Activated naive CD8-positive, alpha-beta T cell treated with anti-CD3 and anti-CD28 coated beads, Interleukin-2, amount 50 U/mL, for 24 hours (primary cell): ENCODE measurements at places on chromosomes 7 and 10.

DNA sequence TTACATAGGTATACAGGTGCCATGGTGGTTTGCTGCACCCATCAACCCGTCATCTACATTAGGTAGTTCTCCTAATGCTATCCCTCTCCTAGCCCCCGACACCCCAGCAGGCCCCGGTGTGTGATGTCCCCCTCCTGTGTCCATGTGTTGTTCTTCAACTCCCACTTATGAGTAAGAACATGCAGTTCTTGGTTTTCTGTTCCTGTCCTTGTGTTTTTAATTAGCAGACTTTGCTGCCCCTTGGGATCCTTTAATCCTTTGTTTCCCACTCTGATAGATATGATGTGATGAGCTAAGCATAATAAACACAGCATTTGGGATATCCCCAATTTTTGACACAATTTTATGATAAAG is 71.1 kb upstream of the PALS2 start:
- no peak for DNase-seq

DNA sequence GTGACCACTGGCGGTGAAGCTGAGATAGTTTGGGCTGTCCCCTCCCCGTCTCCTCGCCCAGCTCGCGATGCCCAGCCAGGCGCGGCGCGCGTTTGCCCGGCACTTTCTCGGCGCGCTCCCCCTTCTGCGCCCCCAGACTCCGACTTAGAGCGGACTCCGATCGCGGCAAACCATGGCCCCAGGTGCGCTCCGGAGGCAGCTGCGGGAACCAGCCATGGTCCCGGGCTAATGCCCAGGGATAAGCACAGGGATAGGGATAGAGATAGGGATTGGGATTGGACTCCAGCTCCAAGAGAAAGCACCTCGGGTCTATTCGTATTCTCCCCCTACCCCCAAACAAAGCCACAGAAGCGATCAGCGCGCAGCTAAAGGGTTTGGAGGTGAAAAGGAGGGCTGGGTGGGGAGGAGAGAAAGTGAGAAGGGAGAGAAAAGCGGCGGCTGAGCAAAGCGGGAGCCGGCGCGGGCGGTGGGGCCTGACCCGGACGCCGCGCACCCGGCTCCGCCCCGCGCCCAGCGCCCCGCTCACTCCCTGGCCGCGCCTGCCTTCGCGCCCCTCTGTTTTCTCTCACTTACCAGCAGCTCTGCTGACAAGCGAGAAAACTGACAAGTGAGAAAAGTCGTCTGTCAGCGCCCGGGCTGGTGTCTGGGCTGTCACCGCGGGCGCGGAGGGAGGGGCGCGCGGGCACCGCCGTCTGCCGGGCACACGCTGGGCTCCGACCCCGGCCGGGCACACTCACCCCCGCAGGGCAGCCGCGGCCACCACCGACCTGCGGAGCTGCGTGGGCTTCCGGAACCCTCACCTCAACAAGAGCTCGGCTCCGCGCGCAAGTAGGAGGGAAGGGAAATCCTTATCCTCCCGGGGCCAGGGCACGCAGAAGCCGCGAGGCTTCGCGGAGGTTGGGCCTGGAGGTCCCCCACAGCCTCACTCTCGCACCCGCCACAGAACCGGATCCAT is at the start of gene PDE1C:
Gene PDE1C, minus strand, starts transcription at position 2 of the 955 bp plus-strand sequence.
- DNase-seq: no peak

DNA sequence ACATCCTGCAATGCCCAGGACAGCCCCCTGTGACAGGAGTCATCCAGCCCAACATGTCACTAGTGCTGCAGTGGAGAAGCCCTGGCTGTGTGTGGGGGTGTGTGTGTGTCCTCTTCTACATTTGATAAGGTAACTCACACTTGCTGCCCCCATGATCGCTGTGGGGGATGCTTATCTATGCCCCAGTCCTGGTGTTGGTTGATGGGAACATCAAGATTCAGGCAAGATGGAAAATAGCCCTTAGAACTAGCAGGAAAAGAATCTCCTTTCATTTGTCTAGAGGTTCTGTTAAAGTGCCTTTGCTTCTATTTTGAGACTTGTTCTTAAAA is 52.4 kb downstream of the TCF7L2 start:
- no peak for DNase-seq

DNA sequence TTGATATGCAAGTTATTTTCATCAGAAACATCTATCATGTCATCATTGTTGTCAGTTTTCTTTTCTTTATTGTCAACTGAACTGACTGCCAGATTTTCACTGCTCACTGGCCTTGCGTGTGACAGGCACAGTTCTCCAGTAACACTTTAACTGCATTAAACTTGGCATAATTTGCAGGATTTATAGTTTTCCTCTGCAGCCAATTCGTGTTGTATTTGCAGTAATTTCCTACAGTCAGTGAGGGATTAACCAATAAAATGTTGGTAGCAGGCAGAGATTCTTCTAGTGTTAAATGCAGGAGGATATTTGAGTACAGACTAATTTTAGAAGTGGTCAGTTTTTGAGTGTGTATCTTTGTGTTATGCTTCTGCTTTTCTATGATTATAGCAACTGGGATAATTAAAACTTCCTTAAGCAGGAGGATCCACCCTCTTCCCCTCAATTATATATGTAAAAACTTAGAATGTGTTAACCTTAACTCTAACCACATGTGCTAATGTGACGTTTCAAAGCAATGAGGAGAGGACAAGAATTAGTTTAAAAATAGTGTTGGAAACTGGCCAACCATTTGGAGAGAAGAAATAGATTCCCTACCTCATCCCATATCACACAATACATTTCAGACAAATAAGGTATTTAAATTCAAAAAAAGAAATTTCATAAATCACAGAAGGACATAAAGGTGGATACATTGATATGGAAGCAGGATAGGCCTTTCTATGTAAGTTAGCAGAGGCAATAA is 365.5 kb upstream of the BMPER start:
- DNase-seq: no peak

DNA sequence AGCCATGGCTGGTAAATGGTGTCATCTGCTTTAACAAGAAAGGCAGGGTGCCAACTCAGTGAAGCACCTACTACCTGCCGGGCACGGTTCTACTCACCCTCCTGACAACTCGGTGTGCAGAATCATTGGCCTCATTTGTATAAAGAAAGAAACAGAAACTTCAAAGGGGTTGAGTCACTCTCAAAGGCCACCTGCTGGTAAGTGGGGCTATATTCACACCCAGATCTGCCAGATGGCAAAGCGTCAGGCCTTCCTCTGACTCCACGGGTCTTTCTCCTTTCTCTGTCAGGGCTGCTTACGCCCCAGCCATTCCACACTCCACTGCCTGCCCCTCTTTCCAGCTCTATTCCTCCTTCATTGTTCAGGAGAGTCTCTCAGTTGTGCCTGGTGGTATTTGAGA is 309.2 kb downstream of the GFRA1 start:
- no peak for DNase-seq

- DNase-seq: no peak
Measured at GRCh38 chr10:101489355-101489754, 98.7 kb downstream of the POLL start.

DNA sequence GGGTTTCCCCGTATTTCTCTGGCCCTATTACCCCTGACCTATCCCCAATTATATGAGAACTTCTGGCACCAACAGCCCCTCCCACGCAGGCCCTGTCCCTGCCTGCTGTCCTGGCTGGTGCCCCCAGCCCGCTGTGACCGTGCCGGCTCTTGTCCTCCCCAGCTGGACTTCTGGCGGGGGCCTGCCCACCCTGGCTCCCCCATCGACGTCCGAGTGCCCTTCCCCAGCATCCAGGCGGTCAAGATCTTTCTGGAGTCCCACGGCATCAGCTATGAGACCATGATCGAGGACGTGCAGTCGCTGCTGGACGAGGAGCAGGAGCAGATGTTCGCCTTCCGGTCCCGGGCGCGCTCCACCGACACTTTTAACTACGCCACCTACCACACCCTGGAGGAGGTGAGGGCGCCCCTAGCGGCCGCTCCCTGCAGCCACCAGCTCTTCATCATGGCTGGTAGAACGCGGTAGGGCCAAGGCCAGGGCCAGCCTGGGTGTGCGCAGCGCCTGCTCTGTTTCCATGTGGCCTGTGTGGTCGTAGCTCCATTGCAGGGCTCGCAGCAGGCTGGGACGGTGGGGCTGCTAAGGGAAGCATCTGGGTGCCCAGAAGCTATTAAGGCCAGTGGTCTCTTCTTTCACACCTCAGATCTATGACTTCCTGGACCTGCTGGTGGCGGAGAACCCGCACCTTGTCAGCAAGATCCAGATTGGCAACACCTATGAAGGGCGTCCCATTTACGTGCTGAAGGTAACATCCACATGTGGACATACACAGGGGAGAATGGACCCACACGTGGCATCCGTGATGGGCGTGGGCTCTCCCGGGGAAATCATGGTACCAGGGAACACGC is 1.4 kb downstream of the CPA1 start:
- no peak for DNase-seq

GRCh38 chr10:110833234-110833940 is 38.3 kb upstream of the PDCD4 start:
- DNase-seq: no peak

GRCh38 chr7:39526666-39527065 is 39.5 kb upstream of the YAE1 start:
- no peak for DNase-seq

DNA sequence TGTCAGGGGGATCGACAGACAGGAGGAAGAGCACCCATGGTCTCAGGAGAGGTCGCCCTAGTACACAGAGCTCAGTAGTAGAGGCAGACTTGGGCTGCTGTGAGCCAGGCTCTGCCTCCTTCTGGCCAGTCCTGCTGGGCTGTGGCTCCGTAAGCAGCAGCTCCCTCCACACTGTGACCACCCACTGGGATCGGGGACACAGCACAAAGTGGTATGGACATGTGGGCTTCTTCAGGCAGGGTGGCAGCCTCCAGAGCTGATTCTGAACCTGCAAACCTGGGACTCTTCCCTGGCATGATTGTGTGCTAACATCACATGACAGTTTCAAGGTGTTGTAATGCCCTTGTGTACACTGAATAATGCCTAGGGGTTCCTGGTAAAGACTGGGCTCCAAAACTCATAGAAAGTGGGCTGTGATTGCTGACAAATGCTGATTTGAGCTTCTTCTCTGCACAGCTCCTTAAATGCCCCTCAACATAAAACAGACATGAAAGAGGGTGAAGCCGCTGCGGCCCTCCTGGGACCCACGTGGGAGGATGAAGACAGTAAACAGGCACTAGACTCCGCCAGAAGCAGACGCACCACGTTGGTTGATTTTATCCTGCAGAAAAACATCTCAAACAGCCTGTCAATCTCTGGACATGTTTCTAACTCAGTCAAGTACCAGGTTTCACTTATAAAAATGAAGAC is 76.7 kb downstream of the GPR26 start:
- DNase-seq: no peak

- DNase-seq: no peak
Measured at GRCh38 chr7:134799377-134799776, 19.9 kb downstream of the CALD1 start.

DNA sequence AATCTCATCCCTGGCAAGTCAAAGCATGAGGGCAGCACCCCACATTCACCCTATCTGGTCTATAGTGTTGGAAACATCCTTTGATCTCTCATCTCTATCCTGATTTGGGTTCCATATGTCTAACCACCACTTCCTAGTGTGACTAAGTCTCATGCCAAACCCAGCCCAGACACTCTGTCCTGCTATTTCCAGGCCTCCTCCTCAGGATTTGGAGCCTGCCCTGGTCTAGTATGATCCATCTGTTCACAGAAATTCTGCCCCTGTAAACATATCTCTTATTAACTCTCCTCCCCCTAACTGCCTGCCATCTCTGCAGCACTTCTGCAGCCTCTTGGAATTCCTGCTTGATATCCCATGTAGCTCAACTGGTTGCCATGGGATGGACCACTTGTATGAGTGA is 320.9 kb upstream of the IMMP2L start:
- DNase-seq: no peak

- DNase-seq: peak; percentile 43
Measured at GRCh38 chr10:124341768-124342135, 77.0 kb downstream of the OAT start.

GRCh38 chr10:78559661-78560340 is 509.0 kb upstream of the ZMIZ1 start:
- no peak for DNase-seq

DNA sequence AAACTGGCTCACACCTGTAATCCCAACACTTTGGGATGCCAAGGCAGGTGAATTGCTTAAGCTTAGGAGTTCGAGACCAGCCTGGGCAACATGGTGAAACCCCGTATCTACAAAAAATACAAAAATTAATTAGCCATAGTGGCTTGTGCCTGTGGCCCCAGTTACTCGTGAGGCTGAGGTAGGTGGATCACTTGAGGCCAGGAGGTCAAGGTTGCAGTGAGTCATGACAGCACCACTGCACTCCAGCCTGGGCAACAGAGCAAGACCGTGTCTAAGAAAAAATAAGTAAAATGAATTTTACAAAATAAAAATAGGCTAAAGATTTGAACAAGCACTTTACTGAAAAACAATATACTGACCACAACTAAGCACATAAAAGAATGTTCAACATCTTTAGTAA is 9.8 kb upstream of the ORC5 start:
- no peak for DNase-seq

- no peak for DNase-seq
Measured at GRCh38 chr7:82413237-82413636, 30.3 kb downstream of the CACNA2D1 start.

DNA sequence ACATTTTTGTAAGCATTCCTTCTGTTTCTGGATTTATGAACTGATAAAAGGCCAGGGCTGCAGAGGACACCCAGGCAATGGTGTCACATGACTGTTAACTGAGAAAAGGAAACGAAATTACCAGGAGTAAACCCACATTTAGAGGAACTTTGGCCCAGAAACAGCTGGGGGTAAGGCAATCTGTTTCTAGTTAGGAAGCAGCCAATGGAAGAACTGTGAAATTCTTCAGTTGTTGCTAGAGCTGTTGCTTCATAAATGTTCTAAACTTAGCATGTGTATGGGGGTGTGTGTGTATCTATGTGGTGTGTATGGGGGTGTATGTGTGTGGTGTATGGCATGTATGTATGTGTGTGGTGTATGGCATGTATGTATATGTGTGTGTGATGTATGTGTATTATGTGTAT is 11.8 kb upstream of the PDCD4 start:
- DNase-seq: no peak

GRCh38 chr7:88396295-88396947 is 89.7 kb upstream of the STEAP4 start:
- no peak for DNase-seq

DNA sequence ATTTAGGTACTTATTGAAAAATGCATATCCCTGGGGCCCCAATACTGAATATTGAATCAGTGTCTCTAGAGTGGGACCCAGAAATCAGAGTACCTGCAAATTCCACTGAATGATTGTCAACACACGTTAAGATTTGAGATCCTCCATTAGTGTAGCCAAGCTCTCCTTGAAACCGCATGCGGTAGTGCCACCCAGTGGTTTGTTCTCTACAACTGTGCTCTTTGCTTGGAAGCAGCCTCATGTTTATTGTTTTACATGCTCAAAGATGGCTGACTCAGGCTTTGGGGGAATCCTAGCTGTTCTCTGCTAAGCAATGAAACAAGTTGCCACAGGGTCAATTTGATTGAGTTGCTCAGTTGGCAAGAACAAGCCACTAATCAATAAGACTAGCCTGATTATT is 340.2 kb upstream of the CELF2 start:
- DNase-seq: peak; percentile 28

GRCh38 chr7:110386913-110387312 is 704.0 kb upstream of the LRRN3 start:
- no peak for DNase-seq
